Left ventricle myocardium inferior (tissue), 1 donor: ENCODE measurements at places on chromosomes 1 and 21. TPM values are rescaled to one million over a fixed set of nuclear protein-coding genes. Genes with fewer than 3 reads are reported as not detected.
A peak's percentile ranks its signal among the peaks of the same experiment; 100 is the strongest.

DNA sequence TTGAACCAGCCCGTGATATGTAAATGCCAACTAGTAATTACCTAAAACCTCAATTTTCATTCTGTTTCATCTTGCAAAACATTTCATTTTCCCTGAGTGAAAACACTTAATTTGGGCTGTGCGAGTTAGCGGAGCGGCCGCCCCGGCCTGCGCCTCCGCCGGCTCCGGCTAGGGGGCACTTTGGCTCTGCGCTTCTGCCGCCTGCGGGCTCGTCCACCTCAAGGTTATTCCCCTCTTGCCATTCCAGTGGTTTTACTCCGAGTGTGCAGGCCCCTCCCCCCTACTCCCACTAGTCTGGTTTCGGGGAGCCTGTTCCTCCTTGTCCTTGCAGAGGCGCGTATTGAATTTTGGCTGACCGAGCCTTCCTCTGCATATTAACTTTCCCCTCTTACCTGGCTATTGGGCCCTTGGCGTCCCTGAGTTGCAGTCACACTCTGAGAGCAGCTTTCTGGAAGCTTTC lies 55.6 kb downstream of the PEX14 start:
- DNase-seq, result peak; percentile 23
- no peaks in the 10 kb centered on the region for H3K27me3 ChIP-seq
- peaks cover 54% of the 10 kb centered on the region for H3K4me1 ChIP-seq

GRCh38 chr1:179831852-179832699 lies 45.5 kb downstream of the TOR1AIP2 start:
- H3K4me1 ChIP-seq, result no peaks in the 10 kb centered on the region
- no peak overlapping the region for H3K4me3 ChIP-seq
- H3K27me3 ChIP-seq, result no peaks in the 10 kb centered on the region
- H3K27ac ChIP-seq, result no peak overlapping the region

DNA sequence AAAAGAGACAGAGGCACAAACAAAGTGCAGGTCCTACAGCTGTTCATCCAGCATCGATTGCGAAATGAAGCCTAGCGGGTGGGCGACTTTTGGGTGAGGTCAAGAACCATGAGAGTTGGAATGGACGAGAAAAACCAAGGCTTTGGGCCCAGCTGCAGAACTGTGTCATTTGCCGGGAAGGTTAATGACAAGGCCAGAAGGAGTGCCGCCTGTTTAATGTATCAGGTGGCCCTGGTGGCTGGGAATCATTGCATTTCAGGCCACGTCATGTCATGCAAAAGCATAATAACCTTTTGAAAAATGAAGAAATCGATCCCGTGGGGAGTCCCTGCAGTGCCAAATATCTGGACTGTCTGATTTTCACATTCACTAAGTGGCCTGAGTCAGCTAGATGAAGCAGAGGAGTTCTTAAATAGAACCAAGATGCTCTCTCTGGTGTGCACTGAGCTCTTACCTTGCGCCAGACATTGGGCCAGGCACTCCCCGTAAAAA lies 8.1 kb upstream of the RCC2 start:
- H3K27me3 ChIP-seq, result peaks cover 26% of the 10 kb centered on the region
- no peak for DNase-seq
- H3K27ac ChIP-seq, result no peak overlapping the region
- H3K36me3 ChIP-seq, result no peaks in the 10 kb centered on the region
- no peaks in the 10 kb centered on the region for H3K4me1 ChIP-seq

Gene SAMD13
- 2.0 TPM for total RNA-seq

Gene EXTL1
- 11.3 TPM for total RNA-seq
